ENCODE measurements at places on chromosomes 6 and 20. TPM values are rescaled to one million over a fixed set of nuclear protein-coding genes. Genes with fewer than 3 reads are reported as not detected.
A peak's percentile ranks its signal among the peaks of the same experiment; 100 is the strongest.

The MYO6 gene
- total RNA-seq, result 6.7 TPM

The PNLDC1 gene
- not detected for total RNA-seq

The PTK7 gene
- total RNA-seq, result 196 TPM

The SLC35F1 gene
- total RNA-seq, result 2.2 TPM

The BANF2 gene
- 2.2 TPM for total RNA-seq

The CAP2 gene
- total RNA-seq, result 32.0 TPM

The SYNGAP1 gene
- 7.5 TPM for total RNA-seq

The FOXF2 gene
- 0.96 TPM for total RNA-seq

The ZBTB9 gene
- 10.4 TPM for total RNA-seq

The SLC17A9 gene
- 11.1 TPM for total RNA-seq

The SLC24A3 gene
- 12.0 TPM for total RNA-seq

DNA sequence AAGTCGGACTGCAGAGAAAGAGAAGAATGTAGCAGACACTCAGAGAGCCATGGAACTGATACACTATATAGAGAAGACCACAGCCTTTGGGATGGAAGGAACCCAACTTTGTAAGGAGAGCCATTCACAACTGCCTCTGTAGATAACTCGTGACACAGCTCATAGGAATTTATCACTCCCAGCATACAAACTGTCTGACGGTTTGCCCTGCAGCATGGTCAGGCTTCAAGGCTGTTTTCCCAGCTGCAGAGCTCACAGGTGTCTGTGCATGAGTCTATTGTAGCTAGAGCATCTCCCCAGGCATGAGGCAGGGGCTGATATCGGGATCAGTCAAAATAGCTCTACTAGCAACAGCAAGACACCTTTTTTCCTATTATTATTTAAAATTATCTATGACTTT lies 130.5 kb upstream of the DTNBP1 start:
- peak; percentile 71 for DNase-seq

DNA sequence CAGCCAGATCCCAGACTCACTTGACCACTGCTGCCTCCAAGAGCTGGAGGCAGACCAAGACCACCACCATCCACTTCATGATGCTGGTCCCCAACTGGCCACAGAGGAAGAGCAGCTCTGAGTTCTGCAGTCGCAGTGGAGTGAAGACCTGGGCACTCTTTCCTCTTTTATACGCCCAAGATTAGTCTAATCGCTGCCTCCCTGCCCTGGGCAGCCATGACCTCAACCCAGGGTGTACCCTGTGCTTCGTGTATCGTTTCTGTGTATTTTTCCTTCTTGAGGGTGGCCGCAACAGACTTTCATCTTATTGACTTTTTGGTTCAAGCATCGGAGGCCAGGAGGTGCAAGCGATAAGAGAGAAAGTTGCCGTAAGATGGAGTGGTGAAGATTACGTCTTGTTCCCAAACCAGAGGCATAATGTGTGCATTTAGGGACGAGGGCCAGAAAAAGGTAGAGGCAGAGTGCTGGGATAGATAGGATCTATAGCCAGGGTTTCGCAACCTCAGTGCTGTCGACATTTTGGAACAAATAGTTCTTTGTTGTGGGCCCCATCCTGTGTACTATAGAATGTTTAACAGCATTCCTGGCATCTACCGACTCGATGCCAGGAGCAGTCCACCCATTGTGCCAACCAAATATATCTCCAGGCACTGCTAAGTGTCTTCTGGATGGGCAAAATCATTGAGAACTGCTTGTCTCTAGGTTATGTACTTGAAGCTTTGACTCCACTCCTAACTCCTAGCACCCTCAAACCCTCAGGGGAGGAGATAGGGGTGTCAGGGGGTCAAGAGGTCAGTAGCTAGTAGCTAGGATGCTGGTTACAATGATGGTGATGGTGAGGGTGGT lies at the start of gene PGC:
PGC (minus strand) TSS at position 142 of the 846 bp plus-strand sequence; CDS start at position 79, 63 bp downstream.
- no peak for DNase-seq

GRCh38 chr20:8115436-8115835 lies 16.6 kb upstream of the PLCB1 start:
- DNase-seq, result no peak

GRCh38 chr6:80214436-80215022 lies 108.1 kb downstream of the BCKDHB start:
- peak; percentile 65 for DNase-seq

- peak; percentile 58 for DNase-seq
Measured at GRCh38 chr6:92777146-92777740, 642.1 kb downstream of the EPHA7 start.

DNA sequence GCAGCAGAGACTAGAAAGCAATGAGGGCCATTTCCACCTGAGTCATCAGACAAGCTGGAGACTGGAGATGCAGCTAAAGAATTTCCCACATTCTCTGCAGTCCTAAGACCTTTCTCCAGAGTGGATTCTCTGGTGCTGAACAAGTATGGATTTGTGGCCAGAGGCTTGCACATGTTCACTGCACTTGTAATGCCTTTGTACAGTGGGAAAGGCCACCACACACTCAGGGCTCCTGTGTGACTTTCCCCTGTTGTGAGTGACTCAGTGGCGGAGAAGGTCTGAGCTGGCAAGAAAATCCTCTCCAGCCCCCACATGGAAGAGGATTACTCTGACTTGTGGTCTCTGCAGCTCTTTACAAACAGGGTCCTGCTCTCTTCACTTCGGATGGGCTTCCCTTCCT lies 192.3 kb downstream of the C6orf118 start:
- DNase-seq, result no peak

DNA sequence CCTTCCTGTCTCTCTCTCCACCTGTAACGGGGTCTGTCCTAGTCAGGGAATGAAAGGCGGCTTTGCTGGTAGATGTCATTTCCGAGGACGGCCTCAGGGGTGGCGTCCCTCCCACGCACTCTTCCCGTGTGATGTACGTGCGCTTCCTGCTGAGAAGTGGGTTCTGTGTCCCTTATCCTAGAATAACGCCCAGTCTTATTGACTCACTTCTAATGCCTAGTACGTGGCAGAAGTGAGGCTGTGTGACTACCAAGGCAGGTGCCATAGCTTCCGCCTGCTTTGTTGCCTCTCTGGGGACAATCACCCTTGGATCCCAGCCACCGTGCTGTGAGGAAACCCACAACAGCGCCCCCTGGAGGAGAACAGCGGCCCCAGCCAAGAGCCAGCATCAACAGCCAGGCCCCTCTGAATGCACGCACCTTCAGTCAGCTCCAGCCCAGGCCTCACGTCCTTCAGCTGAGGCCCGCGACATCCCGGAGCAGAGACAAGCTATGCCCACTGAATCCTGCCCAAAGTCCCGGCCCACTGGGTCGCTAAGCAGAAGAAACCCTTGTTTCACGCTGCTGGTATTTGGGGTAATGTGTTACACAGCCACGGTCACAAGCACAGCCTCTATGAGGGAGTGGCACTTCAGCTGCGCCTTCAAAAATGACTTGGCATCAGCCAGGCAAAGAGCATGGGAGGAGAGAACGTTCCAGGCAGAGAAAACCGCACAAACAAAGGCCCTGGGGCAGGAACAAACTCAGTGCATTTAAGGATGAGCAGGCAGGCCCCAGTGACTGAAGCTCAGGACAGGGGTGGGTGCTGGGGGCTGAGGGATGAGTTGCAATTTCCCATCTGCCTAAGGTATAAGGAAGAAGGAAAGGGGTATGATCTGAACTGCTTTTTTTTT lies 224.2 kb downstream of the NFATC2 start:
- no peak for DNase-seq

DNA sequence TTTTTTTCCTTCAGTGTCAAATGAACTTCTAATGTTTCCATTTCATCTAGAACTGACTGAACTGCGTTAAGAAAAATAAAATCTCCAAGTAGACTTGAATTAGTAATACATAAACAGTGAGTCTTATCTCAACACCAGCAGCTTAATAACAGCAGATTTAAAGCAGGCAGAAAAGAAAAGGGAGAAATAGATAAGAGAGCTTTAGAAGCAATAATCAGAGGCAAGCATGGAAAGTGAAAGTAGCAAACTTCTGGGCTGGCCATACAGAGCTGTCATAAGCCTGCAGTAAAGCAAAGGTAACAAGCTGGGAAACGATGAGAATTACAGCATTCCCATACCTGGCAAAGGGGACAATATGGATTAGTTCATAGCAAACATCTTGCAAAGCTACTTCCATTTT lies 16.9 kb upstream of the ANGPT4 start:
- no peak for DNase-seq

DNA sequence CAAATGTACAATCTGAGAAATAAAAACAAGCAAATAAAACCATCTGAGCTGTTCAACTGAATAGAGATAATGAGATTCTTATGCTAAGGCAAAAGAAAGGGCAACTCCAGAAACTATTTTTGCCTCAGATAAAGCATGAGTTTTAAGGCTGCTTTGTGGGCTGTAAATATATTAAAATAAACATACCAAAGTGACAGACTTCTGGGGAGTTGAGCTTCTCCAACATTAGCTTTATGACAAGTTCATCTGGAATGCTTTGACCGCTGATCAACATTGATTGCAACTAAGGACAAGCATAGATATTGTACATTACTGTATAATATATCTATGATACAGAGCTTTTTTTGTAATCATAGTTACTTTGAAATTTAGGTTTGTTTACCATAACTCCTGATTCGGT lies 19.3 kb downstream of the AK9 start:
- peak; percentile 10 for DNase-seq

- DNase-seq, result no peak
Measured at GRCh38 chr6:12505486-12505885, 211.1 kb upstream of the PHACTR1 start.

DNA sequence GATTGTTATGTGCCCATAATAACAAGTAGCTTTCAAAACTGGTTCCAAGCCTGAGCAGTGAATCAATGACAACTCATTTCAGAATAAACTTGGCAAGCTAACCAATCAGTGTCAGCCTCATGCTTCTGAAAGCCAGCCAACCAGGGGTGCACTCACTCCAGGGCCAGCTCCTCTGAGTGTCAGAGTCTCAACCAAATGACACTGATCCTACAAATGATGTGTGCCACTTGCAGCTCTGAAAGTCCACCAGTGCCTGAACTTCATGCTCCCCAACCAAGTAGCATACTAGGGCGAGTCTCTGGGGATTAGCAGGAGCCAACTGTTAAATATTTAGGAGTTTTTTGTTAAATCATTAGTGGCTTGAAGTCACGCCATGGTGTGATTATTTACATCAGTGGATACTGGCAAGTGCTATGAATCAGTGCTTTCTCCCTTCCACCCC lies 4.5 kb downstream of the IYD start:
- DNase-seq, result no peak

GRCh38 chr20:63701329-63702035 lies 5.0 kb downstream of the TNFRSF6B start:
- DNase-seq, result no peak

DNA sequence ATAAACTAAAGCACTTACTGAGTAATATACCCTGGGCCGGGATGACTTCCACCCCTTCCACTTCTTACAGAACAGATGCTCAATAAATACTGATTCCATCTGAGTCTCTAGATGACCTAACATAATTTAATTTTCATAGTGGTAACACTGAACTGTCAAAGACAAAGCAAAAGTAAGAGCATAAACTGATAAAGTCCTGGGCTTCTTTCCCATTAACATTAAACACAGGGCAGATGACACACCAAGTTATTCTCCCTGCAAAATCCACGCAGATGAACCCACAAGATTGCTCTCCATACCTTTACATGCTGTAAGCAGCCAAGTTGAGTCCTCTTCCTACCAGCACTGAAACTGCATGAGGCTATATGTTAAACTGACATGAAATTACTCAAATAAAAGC lies 27.1 kb downstream of the AGPAT4 start:
- peak; percentile 48 for DNase-seq

DNA sequence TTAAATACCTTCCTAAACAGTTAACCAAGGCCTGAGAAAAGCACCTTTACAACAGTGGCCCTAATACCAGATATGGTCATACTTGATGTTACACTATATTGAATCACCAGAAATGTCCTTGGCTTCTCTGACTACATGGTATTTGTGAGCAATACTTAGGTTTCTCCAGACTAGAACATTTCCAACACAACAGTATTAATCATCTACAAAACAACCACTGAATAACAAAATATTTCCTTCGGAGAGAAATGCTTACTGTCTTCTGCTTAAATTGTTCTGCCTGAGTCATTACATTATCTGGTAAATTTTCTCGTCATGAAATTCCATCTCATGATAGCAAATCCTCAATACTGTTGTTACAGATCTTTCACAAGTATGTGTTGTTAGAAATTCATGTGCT lies 252.9 kb upstream of the RUNX2 start:
- DNase-seq, result no peak

DNA sequence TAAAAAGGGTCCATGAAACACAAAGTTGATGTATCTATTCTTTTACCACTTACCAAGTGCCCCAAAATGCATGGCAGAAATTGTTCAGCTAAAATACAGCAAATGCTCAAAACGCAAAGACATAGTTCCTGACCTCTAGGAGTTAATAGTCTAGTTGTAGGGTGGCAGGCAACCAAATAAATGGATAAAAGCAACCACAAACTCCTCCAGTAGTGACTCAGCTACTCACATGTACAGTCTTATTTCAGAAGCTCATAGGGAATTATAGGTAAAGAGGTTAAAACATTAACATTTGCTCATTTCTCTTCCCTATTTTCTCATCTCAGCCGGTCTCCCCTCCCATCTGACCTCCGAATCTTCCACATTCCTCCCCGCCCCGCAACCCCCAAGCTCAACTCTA lies 143.9 kb upstream of the INSM1 start:
- no peak for DNase-seq

GRCh38 chr6:143368426-143368825 lies 82.1 kb downstream of the ADAT2 start:
- peak; percentile 14 for DNase-seq

GRCh38 chr6:170450916-170451761 lies 102.0 kb downstream of the PSMB1 start:
- no peak for DNase-seq

- no peak for DNase-seq
Measured at GRCh38 chr6:50818673-50819072, at the start of gene TFAP2B. Gene TFAP2B, plus strand, starts transcription at chr6:50818871. Its CDS starts 21 bp downstream, at chr6:50818892.

DNA sequence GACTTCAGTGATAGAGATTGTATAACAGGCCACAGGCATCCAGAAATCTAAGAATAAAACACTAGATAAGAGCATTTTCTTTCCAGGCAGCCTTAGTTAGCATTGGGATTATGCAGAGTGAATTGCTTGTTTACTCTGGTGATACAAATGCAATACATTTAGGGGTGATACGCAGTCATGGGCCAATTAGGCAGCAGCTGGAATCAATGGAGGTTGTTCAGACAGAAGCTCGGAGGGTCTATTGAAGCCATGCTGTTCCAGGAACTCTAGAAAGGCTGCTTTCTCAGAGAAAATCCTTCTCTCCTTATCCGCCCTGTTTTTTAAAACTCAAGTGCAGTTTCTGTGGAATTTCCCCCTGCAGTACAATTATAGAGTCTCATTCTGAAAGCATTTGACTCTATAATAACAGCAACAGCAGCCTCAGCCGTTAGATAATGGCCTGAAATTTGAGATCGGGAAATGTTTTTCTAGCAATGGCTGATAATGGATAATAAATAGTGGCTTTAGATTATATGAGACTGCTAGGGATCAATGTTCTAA lies 364.3 kb upstream of the HS3ST5 start:
- DNase-seq, result peak; percentile 34

All from umbilical cord (tissue), 2 donors.